NCI-H446 (cell line): ENCODE measurements at places on chromosomes 7 and 10.

DNA sequence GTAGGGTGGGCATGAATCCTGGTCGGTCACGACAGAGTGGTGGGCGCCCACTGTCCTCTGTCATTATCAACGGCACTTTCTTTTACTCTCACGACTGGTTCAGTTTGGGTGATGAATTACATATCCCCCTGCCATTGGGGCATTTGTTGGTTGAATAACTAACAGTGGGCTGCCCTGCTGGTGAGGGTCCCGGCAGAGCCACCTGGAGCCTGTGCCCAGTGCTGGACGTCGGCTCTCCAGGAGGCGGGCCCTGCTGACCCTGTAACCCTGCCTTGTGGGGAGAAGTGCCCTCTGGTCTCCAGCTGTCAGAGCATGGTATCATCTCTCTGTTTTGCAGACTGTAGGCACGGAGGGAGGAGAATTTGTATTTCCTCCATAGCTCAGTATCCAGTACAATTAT is 199.1 kb downstream of the GLRX3 start:
- DNase-seq = no peak

DNA sequence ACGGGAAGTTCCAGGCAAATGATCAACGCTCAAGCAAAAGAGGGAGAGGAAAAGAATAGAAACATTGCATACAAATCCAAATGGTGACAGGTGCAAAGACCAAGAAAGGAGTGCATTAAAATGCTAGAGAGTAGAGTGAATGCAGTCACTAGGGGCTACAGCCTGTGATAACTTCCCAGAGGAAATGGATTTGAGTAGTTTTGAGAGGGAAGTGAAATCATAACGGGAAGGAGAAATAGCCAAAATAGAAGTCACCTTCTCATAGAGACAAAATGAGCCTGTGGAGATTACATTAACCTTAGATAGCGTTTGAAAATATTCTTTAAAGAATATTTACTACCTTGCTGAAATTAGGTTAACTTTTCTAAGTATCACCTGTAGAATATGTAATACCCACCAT is 26.5 kb downstream of the NUP42 start:
- no peak for DNase-seq

GRCh38 chr10:15189133-15189885 is 20.8 kb upstream of the NMT2 start:
- DNase-seq = no peak

- DNase-seq = no peak
These were observed 20.8 kb downstream of the AKR1E2 start for GRCh38 chr10:4846775-4847174.

GRCh38 chr7:116683786-116684185 is 11.8 kb downstream of the MET start:
- DNase-seq = no peak

GRCh38 chr7:28435152-28435551 is 22.8 kb downstream of the CREB5 start:
- DNase-seq = no peak

DNA sequence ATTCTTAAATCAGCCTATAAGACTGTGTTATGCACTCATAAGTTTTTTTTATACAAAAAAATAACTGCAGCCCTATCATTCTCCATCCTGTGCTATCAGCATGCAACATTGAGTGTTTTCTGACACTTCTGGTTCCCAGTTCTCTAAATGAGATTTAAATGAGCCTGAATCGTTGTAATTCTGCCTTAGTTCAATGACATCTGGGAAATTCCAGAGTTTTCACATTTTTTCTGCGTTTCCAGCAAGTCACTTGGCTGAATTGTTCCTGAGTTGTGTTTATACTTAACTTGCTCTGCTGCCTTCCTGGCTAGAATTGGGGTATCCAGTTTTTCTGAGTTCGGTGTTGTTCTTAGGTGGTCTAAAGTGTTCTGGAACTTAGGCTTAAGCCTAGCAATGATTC is 636.1 kb upstream of the FZD8 start:
- no peak for DNase-seq

- no peak for DNase-seq
These were observed 65.8 kb upstream of the GLCCI1 start for GRCh38 chr7:7902845-7903244.

GRCh38 chr10:118712930-118713634 is 41.7 kb downstream of the CACUL1 start:
- DNase-seq = no peak

DNA sequence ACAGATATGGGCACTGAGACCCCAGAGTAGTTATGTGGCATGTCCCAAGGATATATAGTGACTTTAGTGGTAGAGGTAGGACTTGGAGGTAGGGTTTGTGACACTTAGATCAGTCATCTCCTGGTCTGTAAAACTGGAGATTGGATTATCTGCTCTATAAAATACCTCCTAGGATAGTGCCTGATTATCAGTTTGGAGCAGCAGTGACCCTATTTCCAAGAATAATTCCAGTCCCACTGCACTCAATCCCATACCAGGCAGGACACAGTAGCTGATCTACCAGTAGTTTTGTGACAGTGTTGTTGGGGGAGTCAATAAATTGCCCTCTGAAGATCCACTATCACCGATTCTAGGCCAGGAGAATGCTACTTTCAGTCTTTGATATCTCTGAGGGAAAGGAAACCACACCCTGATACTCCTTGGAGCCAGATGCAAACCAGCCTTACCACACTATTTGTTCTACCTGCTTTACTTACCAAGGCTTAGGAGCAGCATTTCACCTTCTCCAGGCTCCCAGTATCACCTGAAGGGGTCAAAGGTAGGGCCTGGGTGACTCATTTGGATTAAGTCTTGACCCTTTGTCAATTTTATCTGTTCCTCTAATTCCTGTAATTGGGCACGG is 30.6 kb downstream of the KMT2E start:
- DNase-seq = no peak

- no peak for DNase-seq
These were observed 19.6 kb downstream of the SRI start for GRCh38 chr7:88200261-88200660.

- no peak for DNase-seq
These were observed 132.7 kb downstream of the MDFIC start for GRCh38 chr7:115054478-115055065.

DNA sequence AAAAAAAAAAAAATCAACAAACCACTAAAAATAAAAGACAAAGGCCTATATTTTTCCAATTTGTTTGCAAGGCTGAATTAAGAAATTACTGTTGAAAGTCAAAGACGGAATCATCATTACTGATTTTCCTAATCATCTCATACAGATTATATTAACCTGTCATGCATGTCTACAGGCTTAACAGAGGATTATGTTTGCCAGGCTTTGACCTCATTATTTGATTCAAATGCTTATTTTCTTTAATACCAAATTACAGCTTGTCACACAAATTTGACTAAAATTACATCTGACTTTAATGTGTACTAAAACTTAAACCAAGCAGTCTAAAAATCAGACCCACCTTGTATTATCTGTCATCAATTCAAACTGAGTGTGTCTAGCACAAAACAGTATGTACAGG is 21.2 kb downstream of the KIF5B start:
- DNase-seq = no peak

DNA sequence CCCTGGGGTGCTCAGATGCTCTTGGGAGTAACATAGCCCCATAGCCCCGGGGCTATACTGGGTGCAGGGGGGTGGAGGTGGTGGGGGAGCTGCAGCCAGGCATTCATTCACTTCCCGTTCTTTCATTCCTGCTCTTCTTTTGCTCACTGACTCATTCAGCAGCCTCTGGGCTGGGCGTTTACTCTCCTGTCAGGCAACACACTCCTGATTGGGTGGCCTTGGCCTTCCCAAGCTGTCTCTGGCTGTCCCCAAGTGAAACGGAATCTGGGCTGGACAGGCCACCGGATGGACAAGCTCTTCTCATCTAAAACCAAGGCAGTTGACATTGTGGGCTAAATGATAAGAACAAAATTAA is 34.6 kb downstream of the CHST3 start:
- no peak for DNase-seq

- no peak for DNase-seq
These were observed 43.3 kb downstream of the GPR37 start for GRCh38 chr7:124722292-124722691.
